Activated CD4-positive, alpha-beta T cell treated with anti-CD3 and anti-CD28 coated beads for 48 hours (primary cell): ENCODE measurements at places on chromosomes 4 and X.

DNA sequence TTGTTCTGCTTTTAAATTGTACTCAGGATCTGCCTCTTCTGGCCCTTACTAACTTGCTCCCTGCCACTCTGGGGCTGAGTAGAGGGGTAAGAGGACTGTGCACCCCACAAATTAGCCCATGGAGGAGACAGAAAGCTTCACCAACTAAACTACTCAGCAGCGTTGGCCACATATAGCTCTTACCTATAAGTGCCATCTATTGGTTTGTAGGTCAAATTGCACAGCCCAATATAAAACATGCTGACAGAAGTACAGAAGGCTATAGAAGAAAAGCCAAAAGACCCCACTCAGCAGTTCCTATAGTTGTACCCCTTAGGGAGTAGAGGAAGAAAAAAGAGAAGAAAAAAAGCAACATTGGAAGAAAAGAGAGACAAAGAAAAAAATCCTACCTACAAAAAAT lies 341.2 kb upstream of the FMR1 start:
- DNase-seq: no peak

DNA sequence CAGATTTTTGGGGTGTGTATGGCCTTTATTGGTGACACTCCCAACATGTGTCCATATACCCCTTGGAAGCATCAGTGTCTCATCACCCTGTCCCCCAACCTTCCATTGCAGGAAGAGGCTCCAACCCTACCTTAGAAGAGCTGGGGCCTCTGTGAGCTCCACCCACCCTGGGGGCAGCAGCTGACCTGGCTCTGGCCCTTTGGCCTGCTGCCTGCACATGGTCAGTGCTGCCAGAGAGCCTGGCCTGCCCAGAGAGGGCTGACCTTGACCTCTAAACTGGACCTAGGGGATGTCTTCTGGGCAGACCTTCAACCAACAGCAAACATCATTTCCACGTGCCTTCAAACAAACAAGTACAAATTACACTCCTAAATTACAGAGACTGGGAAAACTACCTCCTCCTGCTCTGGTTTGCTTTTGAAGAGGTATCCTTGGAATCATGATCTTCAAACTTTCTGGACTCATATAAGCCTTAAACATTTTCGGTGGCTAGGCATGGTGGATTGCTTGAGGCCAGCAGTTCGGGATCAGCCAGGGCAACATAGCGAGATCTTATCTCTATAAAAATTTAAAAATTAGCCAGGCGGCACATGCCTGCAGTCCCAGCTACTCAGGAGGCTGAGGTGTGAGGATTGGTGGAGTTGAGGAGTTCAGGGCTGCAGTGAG lies 27.3 kb upstream of the KIAA0232 start:
- no peak for DNase-seq

DNA sequence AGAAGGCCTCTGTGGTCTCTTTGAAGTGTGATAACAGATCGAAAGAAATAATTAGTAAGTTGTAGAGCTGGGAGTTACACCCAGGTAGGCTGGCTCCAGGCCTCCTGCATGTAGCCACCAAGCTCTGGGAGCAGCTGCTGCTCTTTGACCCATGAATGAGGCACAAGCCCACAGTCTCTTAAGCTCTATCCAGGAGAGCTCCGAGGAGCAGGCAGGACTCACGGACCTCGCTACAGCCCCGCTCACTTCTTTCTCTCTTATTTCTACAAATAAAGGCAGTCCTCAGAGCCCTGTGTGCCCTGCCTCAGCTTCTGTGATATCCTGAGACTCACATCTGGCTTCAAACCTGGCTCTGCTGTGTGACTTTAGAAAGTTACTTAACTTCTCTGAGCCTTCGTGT lies 86.9 kb downstream of the EVC start:
- no peak for DNase-seq

- DNase-seq: no peak
Measured at GRCh38 chrX:2910109-2910508, 19.0 kb downstream of the ARSD start.

- peak; percentile 18 for DNase-seq
Measured at GRCh38 chrX:58025979-58026378, 115.7 kb upstream of the ZXDA start.

DNA sequence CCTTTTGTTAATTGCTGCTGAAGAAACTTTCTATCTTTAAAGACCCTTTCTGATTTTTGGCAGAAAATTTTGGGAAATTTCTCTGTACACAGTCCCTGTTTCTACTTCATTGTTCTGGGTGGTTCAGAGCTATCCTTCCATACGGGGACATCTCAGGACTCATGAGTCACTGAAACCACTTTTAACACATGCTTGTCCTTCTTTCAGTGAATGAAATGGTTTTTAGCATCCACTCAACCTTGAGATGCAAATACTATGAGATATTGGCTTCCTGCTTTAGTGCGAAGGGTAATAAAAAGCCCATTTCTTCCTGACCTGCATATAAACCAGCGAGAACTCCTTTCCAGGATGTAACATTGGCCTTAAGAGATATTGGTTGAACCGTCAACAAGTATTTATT lies 158.0 kb downstream of the REPS2 start:
- no peak for DNase-seq

DNA sequence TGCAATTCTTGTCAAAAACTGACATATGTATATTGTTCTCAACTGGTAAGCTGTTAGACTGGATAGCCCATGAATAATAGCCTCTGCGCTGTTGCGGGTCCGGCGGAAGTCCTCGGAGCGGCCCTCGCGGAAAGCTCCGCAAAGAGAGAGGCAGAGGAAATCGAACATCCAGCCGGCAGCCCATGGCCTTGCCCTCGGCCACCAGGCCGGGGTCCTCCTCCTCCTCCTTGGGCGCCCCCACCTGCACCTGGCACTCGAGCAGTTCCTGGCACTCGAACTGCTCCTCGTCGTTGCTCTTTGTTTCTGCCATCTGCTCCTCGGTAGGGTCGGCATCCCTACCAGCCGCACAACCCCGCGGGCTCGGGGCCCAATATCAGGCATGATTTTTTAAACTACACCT lies 1176.3 kb downstream of the PCDH18 start:
- DNase-seq: no peak
